Activated T-helper 1 cell treated with Interleukin-2 at 50 U/mL for 16 hours (primary cell): ENCODE measurements at places on chromosomes 2 and 18.

DNA sequence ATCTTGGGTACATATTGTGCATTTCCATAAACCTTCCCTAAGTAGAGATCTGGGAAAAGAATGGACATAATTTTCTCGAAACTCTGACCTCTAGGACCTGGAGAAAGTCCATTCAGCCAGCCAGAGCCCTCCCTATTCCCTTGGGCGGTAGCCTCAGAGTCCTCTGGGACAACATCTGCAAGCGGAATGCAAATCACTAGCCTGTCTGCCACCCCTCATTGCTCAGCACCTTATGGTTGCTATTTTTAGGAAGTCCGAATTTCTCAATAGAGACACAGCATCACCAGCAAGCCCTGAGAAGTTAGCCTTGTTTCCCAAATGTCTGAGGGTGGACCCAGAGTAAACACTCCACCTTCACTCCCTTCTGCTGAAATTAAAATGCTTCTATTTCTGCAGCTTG is 17.6 kb upstream of the CD28 start:
- no peak for DNase-seq

DNA sequence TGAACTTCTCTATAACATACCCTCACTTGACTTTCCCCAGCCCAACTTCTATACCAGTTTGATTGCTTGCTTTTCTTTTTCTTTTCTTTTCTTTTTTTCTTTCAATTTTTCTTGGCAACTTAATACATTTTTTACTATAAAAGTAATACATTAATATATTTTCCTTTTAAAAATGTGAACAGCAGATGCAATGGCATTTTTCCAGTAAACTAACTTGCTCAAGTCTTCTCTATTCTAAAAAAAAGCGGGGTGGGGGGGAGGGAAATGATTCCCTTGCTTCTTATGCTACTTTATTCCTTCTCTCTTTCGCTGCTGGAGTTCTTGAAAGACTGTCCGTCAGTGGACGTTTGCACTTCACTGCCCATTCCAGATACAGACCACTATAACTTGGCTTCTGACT is 70.5 kb downstream of the RBMS1 start:
- no peak for DNase-seq

- no peak for DNase-seq
These were observed 18.9 kb downstream of the TWIST2 start for GRCh38 chr2:238866656-238867277.

DNA sequence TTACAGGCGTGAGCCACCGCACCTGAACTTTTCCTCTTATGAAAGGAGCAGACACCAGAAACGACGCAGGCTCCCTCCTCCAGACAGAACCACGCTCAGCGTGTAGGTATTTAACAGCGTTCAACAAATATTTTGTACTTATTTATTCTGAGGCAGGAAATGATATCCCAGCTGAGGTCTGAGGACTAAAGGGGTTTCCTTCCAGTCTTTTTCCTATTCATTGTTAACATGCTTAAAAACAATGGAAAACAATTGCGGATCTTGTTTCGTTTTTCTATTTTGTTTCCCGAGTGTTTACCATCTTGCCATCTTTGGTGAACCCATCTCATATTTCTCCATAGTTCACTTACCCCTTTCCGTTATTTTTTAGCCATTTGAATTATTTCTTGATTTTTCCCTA is 43.7 kb upstream of the FOSL2 start:
- DNase-seq: no peak

DNA sequence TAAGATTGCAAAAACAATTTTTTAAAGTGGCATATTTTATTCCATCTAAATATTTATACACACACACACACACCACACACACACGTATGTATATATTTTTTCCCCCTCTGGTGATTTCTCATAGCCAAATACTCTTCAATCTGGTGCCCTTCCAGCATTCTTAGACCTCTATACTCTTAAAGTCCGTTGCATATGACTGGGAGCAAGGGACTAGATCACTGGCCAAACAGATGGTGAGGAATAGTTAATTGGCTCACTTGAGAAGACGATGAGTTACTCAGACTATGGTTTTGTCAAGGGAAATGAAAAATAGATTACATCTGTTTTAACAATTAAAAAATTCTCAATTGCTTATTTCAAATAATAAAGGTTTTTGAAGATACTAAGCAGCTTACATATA is 512.5 kb upstream of the LRRTM4 start:
- DNase-seq: no peak

GRCh38 chr18:9148203-9148552 is 11.6 kb downstream of the ANKRD12 start:
- DNase-seq: no peak

DNA sequence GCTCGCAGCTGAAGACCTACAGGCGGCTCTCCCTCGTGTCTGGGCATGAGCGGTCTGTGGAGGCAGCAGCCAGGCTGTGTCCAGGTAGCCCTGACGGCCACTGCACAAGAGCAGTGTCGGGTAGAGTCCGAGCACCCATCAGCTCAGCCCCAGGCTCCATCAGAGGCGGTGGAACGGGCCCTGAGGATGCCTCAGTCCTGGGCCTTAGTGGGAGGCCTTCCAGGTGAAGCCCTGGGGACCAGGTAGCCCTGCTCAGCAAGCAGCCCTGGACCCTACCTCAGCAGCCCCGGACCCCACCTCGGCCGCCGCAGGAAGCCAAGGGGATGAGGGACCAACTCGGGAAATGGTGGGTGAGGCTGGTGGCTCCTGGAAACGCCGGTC is 21.3 kb upstream of the KLF11 start:
- DNase-seq: no peak

DNA sequence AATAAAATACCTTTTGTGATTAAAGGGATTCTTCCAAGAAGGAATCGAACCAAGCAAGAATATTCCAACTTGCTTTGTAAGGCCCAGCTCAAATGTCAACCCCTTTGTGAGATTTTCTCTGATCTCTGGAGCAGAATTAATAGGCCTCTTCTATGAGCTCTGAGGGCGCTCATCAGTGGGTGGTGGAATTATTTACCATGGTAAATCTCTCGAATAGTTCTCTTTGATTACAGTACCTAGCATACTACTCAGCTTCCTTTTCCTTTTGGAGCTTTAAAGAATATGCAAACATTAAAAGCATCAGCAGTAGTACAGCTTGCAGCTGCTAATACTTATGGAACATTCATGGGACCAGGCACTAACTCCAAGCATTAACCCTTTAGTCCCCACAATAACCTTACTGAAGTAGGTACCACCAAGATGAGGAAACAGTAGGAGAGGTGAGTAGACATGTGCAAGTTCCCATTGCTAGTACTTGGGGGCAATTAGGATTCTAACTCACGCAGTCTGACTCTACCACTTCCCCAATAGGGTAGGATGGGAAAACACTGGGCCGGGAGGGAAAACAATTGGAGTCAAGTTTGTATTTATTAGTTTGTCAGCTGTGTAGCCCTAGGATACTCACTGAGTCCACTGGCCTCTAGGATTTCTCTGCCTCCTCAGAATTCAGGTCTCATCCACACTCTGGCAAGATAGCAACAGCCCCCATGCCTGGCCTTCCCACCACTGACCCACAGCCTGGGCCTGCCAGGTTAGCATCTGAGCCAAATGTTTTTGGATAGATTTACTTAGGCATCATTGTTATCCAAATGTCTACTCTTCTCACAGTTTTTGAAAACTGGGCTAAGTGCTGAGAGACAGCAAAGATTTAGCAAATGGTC is 21.7 kb downstream of the ADD2 start:
- no peak for DNase-seq

DNA sequence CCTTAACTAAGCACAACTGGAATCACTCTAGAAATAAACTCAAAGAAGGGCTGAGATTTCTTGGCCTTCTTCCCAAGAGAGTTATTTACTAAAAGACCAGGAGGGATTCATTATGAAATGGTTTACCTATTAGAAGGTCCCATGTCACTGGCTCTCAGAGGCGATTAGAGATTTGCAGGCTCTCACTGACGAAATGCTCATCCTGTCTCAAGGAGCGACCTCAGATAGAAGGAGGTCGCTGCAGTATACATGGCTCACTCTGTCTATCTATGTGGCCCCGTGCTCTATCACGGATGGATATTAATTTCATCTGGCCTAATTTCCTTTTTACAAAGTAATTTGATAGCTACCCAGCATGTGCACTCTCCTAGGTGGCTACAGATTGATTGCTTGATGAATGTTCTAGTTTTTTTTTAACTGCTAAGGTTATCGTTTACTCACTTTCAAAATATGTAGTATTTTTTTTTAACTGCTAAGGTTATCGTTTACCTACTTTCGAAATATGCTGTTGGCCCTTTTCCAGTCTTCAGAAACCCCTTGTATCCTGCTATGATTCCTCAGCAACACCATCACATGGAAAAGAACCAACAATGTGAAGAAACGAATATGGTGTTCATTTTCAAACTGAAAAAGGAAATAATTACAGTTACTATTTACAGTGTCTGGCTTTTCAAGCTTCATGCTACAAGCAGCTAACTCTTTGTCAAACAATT is 9.1 kb downstream of the SMIM21 start:
- no peak for DNase-seq

GRCh38 chr18:41992703-41993102 is 37.7 kb downstream of the PIK3C3 start:
- DNase-seq: no peak

GRCh38 chr2:60565472-60565871 is 12.0 kb upstream of the BCL11A start:
- DNase-seq: no peak

DNA sequence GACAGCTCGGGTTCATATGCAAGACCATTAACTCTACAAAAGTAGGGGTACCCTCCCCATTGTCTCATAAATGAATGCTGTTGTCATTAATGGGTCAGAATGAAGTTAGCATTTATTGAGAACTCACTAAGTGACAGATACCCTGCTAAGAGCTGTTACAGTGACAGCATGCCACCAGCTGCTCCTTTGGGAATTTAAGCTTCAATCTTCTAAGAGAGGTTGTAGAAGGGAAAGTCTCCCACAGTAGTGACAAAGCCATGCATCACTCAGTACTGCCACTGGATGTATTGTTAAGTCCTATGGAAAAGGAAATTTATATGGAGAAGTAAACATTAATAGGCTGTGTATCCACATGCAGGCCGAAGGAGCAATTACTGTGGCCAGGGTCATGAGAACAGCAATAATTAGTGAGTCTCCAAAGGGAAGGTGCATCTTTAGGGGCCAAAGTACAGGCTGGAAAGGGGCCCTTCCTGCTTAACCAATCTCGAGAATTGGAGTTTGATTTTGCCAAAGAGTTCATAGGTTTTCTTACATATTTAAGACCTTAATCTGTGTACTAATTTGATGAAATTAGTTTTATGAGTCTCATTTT is 64.5 kb upstream of the FAM124B start:
- no peak for DNase-seq

DNA sequence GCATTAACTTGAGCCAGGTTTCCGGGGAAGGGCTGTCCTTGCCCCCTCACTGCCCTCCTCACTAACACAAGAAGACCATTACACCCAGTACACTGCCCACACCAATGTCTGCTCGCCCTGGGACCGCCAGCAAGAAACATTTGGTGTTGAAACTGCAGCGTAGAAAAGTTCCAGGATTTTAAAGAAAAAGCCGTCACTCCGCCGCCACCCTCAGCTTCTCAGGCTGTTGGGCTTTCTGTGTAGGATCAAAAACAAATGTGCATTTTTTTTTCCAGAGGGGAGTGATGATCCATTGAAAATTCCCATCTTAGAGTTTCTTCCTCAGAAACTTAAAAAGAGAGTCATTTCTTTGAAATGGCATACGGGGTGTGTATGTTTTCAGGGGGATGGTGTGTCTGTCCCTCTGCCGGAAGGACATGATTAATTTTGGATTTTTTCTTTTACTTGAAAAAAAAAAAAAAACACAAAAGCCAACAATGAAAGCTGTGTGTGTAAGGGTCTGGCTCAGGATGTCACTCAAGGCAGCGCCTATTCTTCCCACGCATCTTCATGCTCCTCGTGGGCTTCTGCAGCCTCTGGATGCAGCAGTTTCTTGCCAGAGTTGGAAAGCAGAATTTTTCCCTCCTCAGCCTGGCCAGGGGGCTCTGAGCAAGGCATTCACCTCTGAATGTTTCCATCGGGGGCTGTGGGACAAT is 184.9 kb downstream of the GLI2 start:
- no peak for DNase-seq

- no peak for DNase-seq
These were observed 85.3 kb downstream of the NRP2 start for GRCh38 chr2:205767617-205768016.

GRCh38 chr2:184610891-184611290 is 12.6 kb downstream of the ZNF804A start:
- no peak for DNase-seq

DNA sequence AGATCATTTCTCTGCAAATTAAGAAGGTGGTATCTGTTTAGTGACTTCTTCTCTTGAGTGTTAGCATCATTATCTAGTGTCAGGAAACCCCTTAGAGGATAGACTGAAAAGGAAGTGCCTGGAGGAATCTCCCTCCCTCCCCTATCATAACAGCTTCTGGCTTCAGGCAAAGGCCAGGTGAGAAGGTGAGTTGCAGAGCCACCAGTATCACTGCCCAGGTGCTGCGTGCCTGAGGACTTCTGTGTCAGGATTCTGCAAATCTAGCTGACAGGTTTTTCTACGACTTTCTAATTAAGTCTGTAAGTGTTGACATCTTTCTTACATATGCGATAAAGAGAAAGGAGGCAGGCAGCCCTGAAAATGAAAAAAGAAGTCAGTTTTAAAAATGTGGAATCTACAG is 111.9 kb downstream of the CCDC85A start:
- DNase-seq: no peak

DNA sequence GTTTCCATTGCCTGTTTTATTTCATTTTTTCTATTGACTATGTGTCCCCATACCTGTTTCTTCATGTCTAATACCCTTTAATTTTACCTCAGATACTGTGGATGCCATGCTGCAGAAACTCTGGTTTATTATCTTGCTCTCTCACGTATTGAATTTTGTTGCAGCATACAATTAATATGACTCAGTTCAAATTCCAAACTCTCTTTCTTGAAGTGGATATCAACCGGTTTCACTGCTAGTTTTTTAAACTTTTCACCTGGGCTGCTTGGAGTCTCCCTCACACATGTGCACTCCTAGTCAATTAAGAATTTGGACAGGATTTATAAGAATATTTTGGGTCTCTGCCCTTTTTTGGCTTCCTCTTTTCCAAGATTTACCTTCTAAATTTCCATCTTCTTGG is 70.6 kb upstream of the CAPN13 start:
- no peak for DNase-seq

DNA sequence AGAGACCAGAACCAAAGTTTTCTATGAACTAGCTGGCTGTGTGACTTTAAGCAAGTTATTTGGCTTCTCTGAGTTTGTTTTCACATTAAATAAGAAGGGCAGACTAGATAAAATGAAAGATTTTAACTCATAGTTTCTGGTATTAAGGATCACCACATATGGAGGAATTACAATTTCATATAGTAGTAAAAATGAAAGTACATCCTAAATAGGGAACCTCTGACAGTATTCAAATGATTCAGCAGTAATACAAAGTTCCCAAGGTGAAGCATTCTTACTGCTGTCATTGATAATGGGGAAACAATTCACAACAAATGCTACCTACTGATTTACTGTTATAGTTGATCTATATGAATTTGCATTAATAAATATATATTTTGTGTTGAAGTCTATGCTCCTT is 170.3 kb upstream of the VRK2 start:
- DNase-seq: no peak

- no peak for DNase-seq
These were observed 173.5 kb upstream of the EPB41L3 start for GRCh38 chr18:5717256-5717655.

- no peak for DNase-seq
These were observed 47.4 kb downstream of the DNAJC10 start for GRCh38 chr2:182763311-182763912.
